ENCODE measurements at places on chromosomes 4 and X.

GRCh38 chr4:1523907-1524636 lies 117.8 kb upstream of the NKX1-1 start:
- no peak for ATAC-seq

DNA sequence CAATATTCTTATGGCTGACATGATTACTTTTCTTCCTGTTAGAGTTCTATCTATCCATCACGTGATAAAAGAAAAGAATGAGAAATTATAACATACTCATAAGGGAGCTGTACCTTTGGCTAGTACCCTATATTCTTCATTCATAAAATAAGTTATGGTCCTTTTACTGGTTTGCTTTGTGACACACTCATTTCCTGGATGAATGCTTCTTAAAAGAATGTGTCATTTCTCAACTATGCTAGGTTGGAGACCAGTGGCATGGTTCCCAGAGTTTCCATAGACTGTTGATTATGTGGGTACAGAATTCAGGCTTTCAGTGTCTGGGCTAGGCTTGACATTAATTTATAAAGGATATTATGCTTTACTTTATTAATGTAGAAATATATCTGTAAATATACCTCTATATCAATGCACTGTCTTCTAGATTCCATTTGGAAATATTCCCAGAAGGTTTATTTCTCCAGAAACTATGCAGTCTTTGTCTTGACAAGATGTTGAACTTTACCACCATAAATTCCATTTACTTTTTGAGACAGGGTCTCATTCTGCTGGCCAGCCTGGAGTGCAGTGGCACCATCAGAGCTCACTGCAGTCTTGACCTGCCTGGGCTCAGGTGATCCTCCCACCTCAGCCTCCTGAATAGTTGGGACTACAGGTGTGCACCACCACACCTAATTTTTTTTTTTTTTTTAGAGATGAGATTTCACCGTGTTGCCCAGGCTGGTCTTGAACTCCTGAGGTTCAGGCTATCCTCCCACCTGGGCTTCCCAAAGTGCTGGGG lies 23.8 kb downstream of the NUDT6 start:
- peak; percentile 71 for ATAC-seq

GRCh38 chr4:113645771-113646441 lies 115.6 kb downstream of the CAMK2D start:
- ATAC-seq: no peak

GRCh38 chr4:40414673-40415072 lies 79.5 kb downstream of the CHRNA9 start:
- ATAC-seq: no peak

DNA sequence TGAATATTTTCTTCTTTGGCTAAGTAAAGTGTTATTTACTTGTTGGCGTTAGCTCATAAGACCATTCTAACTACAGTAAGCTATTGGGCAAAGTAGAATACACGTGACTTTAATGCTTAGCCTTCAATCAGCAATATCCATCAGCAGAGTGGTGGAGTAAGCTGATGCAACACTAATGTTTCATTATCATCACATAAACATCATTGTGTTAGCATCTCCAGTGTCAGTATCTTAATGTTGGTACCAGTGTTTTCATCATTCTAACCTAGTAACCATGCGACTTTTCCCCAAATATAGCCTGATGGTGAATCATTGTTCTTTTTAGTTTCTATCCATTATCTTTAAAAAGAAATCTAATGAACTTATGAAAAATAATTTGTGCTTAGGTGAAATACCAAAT lies 48.5 kb downstream of the APOOL start:
- ATAC-seq: no peak

DNA sequence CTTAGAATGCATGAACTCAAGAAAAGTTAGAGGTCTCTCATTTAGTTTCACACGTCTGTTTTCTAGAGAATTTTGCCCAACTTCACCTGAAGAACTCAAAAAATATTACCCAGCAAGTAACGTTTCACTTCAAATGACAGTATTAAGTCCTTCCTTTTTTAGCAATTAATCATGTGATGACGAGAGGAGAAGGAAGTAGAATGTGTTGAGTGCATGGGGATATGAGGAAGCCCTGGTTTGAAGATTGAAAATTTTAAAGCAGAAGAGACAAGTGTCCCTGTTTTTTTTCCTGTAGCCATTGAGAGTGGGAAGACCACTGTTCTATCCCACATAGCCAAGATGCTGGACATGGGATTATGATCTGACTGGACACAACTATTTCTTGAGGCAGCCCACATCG lies 406.3 kb upstream of the CPEB2 start:
- ATAC-seq: no peak

GRCh38 chrX:9464435-9465371 lies at the start of gene TBL1X:
Gene TBL1X, plus strand, starts transcription at chrX:9465058. Its CDS starts 188,529 bp downstream, at chrX:9653587.
- peak; percentile 50 for ATAC-seq

DNA sequence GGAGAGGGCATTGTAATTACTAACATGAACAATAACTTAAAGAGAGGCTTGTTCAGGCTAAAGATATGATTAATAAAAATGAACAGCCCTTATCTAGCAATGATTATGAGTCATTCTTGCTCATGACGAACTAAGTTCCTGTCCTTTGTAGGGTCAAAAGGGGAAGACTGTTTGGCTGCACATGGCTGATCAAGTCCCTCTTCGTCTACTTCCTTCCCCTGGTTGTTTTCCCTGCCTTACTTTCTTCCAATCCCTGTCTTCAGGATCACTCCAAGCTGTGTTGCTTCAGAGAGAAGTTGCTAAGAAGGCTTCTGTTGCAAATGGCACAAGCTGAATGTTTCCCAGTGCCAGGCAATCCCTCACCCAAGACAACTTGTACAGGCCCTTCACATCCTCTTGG lies 115.0 kb upstream of the HS3ST1 start:
- peak; percentile 58 for ATAC-seq

DNA sequence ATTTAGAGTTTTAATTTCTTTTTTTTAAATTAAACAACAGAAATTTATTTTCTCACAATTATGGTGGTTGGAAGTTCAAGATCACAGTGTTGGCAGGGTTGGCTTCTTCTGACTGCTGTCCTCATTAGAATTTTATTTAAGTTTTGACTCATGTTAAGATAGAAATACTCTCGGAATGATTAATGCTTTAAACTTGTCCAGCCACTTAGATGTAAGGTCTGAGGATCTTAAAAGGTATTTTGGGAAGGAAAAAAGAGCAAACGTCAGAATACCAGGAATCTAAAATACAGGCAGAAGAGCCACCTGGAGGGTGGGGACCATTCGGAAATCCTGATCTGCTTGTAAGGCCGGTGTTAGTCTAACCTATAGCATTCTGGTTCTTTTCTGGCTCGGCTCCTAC lies 423.0 kb upstream of the MAGEB2 start:
- ATAC-seq: no peak

GRCh38 chr4:172104539-172104938 lies 291.3 kb downstream of the GALNTL6 start:
- ATAC-seq: no peak

DNA sequence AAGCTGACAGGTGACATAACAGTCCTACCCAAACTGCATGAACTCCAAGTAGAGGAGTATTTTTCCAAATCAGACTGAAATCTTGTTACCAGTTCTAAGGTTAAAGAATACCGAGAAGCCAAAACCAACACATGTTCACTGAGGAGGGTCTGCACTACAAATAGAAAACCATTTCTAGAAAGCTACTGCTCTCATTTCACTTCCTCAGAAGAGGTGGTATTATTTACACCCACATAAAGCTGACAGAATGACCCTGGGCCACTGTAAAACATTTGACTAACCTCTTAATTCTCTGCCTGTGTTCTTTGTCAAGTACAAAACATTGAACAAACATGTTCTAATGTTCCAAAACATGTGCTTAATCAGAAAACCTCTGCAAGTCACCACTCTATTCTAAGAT lies 95.8 kb downstream of the IQCM start:
- ATAC-seq: no peak

DNA sequence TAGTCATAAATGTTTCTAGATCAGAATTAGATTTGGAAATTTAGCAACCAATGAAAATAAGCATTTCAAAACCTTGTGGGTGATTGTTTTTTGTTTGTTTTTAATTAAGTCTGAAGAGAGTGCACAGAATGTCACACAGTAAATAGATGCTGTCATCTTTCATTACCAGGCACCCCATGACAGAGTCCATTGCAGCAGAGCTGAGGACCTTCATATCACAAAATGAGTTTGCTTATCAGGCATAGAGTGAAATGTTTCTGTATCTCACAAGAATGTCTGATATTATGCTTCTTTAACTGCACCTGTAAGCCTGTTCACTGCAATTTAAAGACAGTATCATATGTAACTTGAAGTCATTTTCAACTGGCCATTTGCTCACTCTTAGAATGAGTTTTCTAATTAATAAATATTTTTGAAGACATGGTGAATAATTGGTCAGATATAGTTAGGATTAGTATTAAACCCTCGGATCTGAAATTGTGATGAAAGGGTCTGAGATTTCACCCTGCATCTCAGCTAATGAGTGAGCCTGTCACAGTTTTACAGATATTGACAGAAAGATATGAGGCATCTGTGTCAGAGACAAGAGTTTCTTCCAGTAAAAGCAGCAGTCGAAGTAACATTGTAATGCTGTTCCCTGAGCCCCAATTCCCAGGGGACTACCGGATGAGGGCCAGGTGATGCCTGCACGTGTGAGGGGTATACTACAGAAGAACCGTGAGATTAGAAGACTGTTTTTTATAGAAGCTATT lies 416.4 kb downstream of the CCSER1 start:
- ATAC-seq: no peak

- no peak for ATAC-seq
Measured at GRCh38 chr4:108988464-108989195, 225.8 kb upstream of the ETNPPL start.

GRCh38 chrX:25287521-25287920 lies 271.8 kb upstream of the ARX start:
- no peak for ATAC-seq

DNA sequence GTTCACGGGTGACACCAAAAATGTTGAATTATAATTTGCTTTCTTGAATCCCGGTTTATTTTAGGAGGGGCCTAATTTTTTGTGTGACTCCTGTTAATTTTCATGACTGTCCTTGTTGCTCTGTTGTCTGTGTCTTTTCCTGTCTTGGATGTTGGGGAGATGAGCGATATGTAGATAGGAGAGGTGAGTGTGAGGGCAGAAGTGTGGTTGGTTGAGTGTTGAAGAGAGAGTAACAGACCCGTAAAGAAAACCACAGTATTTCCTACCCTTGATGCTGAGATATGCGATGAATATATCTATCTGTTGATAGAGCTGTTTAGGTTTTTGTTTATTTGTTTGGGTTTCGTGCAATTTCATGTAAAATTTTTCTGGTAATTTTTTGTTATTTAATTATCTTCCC lies 70.5 kb downstream of the CPE start:
- no peak for ATAC-seq

GRCh38 chr4:185634066-185634652 lies 98.9 kb upstream of the PDLIM3 start:
- ATAC-seq: no peak

DNA sequence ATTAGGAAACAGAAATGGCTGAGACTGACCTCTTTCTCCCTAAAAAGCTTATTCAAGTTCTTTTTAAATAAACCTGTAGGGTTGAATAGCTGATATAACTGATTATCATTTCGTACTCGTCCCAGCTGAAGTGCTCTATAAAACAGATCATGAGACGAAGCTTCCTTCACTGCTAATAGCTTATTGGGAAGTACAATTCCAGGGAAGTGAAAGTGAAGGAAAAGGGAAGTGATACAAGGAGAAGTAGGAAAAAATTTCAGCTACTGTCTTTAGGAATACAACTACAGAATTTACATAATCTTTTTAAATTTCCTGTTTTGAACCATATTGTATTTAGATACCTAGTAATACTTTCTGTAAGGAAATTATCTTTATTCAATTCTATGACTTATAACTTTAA lies 103.0 kb downstream of the SNCA start:
- ATAC-seq: no peak

DNA sequence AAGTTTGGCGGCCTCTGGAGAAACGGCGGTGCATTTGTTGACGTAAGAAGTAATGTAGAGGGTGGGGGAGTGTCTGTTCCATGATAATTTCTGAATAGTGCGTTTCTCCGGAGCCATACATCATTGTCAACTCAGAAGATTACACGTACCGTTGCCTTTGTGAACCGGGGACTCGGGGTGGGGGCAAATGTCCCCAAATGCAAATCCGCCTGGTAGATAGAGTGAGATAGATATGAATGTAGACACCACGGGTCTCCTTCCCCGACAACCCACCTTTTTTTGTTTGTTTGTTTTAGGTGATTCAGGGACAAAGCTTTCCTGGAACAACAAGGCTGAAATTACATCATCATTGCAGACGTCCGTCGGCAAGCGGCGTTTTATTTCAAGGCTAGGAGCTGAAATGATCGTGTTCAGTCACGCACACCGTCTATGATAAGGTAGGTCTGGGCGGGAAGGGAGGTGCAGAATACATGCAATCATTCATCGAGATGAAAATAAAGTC lies 96.0 kb upstream of the PPP2R3B start:
- ATAC-seq: no peak

DNA sequence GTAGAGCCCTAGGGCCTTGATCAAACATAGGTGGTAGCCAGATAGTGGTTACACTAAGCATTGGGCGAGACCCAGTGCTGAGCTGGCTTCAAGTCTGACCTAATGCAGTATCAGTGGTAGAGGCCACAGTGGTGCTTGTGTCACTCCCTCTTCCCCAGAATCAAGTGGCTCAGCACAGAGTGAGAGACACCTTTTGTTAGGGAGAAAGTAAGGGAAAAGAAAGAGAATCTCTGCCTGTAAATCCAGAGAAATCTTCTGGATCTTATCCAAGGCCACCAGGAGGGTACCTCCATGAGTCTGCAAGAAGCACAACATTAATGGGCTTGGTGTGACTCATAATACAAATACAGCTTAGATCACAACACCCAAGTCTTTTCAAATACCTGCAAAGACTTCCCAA lies 117.7 kb upstream of the SLC6A14 start:
- ATAC-seq: no peak

GRCh38 chr4:129345609-129346008 lies 249.7 kb downstream of the C4orf33 start:
- ATAC-seq: no peak

- ATAC-seq: peak; percentile 93
Measured at GRCh38 chrX:54529552-54530356, at the start of gene GNL3L. Gene GNL3L, plus strand, starts transcription at chrX:54530219. Its CDS starts 2,348 bp downstream, at chrX:54532567.

DNA sequence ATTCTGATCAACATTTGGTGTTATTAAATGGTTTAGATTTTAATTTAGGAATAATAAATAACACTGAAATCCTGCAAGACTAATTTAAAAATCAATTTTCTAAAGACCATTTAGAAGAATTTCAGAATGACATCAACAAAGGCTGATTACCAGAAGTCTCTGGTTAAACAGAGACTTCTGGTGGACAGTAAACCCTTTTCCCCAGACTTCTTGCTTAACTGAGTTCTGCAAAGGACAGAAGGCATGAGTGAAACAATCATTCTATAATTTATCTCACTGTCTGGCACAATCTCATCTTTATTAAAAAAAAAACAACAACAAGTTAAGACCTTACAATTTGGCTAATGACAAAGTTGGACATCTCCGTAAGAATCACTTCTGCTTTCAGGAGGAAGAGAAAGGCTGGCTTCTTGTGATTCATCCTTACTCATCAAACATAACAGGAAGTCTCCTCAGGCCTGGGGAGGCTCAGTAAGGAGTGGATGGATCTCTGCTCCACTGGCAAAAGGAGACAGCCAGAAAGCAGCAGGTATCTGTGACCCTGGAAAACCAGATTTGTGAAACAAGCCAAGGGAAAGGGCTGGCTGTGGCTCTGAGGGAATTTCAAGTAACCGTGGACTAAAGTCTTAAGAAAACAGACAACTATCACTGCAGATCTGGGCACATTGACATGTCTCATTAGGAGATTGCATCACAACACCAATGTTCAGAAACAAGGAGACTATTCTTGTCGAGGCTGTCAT lies 908 bp upstream of the TLR6 start:
- peak; percentile 89 for ATAC-seq

GRCh38 chrX:25020391-25020904 lies 4.7 kb upstream of the ARX start:
- peak; percentile 22 for ATAC-seq

GRCh38 chrX:14590216-14590615 lies 60.9 kb downstream of the GLRA2 start:
- ATAC-seq: no peak
